ENCODE measurements at places on chromosomes 1 and 21.
A peak's percentile ranks its signal among the peaks of the same experiment; 100 is the strongest.

DNA sequence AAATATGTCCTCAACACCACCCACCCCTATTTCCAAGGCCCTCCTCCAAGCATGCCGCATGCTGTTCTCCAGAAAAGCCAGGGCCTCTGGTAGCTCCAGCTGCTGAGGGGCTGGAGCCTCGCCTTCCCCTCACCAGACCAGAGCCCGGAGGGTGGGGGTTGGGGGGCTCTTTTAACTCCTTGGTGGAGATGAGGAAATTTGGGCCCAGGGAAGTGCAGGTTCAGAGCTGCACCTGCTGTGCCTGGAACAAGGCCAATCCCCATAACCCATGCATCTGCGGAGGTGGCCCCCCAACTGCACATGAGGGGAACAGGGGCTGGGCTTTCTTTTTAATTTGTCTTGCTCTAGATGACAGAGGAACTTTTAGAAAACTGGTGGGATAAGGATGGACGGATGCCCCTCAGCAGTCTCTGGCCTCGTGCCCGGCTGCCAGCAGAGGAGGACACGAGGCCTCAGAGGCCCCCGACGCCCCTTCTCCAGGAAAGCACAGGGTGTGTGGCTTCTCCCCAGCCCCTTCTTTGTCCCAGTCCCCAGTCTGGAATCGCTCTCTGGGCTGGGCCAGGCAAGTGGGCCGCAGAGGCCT, 550 bp upstream of the SELENON start:
- DNase-seq, result no peak

DNA sequence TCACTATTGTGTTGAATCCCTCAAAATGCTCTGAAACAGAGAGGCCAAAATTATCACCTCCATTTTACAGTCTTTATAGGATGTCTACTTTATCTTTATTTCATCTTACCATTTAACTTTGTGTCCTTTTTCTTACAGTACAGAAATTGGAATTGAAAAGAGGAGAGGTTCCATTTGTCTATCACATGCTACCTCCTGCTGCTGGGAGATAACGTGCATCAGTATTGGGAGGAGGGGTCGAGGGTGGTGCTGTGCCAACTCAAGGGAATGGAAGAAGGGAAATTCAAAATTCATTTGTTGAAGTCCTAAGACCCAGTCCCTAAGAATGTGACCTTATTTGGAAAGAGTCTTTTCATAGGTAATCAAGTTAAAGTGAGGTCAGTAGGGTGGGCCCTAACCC, 85.3 kb downstream of the HHIPL2 start:
- DNase-seq, result no peak

DNA sequence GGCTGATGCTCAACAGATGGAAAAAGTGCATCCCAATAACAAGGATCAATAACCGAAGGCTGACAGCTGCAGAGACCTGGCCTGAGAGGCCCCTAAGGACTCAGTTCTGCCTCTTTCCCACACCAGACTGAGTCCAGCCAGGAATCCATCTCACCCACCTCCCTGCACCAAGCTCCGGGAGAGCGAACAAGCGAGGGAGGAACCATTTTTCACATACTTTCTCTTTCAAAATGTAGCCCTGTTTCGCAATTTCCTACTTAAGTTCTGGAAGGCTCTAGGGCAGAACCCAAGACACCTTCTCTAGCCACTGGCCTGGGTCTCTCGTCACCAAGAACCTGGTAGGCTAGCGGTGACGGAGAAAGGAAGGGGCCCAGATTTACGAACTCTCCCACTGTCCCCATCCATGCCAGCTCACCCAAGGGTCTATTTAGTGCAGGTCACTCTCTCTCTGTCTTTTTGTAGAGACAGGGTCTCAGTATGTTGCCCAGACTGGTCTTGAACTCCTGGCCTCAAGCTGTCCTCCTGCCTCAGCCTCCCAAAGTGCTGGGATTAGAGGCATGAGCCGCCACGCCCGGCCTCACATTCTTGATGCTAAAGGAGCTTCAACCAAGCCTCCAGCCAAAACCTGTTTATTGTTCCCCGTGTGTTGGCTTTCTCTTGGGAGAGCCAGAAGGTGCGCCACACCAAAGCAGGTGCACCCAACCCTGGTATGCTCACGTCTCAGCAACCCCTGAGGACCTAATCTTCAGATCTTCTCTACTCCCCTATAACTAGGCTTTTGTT, 10.9 kb upstream of the GNL2 start:
- no peak for DNase-seq

- peak; percentile 33 for DNase-seq
Observed at GRCh38 chr1:219385787-219386427, 212.2 kb downstream of the LYPLAL1 start.

DNA sequence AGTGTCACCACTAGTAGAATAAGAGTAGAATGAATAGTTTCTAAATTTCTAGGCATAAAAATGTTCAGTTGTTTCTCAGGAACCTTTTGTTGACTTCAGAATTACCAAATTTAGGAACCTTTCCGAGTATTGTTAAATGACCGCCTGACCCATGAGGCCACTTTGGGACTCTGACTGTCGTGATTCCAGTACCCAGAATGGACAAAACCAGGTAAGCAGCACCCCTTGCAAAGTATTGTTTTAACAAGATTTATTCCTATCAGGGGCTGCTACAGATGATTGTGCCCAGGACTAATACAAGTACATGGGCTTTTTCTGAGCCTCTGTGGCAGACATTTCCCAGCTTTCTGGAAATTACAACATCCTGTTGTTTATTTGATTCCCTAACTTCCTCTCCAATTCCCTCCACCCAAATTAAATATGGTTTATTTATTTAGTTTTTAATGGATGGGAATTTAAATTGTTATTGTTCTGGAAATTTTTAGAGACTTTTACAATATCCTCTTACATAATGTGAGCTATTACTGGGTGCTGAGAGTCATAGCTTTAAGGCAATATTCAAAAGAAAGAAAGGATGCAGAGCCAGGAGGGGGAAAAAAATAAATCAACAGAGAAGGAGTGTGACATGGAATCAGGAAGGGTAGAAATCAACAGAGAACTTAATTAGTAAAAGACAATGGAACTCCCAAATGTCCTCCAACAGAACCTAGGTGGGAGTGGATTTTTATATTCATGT, 37.4 kb upstream of the NTPCR start:
- no peak for DNase-seq

DNA sequence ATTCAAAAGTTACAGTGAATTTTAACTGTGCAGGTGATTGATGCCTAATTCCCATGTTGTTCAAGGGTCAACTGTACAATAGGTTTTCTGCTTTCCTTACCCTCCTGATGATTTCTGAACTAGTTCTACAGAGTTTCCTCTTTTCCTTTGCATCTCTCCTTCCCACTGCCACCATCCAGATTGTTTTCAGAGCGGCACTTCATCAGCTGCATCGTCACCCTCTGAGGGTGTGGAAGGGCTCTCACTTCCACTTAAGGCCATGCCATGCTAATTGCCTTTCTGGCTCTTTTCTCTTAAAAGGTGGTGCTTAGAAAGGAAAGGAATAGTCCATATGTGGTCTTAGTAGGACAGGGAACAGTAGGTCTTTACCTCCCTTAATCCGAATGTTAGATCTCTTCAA, 39.1 kb downstream of the DISC1 start:
- no peak for DNase-seq

- no peak for DNase-seq
Observed at GRCh38 chr1:34759503-34760357, at the start of gene GJB4. Gene GJB4, plus strand, starts transcription at chr1:34759740. Its CDS starts 1,515 bp downstream, at chr1:34761255.

DNA sequence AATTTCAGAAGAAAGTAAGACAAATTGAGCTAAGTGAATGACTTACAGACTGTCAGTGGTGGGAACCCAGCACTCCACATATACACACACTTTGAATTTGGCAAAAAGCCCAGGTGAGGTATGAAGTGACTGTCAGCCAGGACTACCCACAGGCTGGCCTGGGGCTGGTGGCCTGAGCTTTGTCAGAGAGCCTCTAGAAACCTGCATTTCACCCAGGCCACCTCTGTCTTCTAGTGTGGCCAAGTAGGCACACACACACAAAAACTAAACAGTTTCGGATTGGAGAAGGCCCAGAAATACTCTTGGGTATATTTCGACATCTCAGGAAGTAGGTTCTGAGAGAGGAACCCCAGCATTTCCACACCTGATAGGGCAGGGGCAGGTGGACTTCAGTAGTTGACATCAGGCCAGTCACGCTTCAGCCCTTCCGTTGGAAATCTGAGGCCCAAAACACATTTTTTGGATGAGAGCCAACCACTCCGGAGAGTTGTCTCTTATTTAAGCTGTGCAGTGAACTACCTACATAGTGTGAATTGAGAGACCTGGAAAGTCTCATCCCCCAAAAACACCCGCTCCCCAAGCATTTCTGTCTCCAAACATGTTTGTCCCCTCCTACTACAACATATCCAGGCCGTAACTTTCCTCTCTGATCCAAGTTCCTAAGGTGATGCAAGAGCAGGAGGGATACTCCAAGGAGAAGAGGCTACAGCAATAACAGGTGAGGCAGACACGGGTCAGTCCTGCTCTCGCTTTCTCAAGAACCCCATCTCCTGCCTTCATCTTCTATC, 167.2 kb upstream of the PROX1 start:
- no peak for DNase-seq

DNA sequence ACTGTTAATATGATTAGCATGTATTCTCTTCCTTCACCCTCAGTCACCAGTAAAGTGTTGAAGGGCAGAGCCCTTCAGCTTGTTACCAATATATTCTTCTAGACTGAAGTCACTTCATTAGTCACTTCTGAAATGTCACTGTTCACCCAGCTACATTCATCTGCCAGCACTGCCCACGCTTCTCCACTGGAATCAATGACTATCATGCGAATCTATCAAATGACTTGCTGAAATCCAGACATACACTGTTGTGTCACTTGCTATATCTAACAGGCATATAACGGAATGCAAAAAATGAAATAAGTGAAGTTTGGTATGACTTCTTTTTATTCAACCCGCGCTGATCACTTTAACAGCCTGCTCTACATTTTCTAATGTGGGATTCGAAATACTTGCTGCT, 16.1 kb downstream of the FH start:
- DNase-seq, result no peak

- DNase-seq, result no peak
Observed at GRCh38 chr1:208213786-208214185, 30.4 kb downstream of the PLXNA2 start.

GRCh38 chr1:2104621-2105427, 54.6 kb downstream of the PRKCZ start:
- DNase-seq, result no peak

GRCh38 chr1:164754088-164754600, 195.2 kb downstream of the PBX1 start:
- no peak for DNase-seq

DNA sequence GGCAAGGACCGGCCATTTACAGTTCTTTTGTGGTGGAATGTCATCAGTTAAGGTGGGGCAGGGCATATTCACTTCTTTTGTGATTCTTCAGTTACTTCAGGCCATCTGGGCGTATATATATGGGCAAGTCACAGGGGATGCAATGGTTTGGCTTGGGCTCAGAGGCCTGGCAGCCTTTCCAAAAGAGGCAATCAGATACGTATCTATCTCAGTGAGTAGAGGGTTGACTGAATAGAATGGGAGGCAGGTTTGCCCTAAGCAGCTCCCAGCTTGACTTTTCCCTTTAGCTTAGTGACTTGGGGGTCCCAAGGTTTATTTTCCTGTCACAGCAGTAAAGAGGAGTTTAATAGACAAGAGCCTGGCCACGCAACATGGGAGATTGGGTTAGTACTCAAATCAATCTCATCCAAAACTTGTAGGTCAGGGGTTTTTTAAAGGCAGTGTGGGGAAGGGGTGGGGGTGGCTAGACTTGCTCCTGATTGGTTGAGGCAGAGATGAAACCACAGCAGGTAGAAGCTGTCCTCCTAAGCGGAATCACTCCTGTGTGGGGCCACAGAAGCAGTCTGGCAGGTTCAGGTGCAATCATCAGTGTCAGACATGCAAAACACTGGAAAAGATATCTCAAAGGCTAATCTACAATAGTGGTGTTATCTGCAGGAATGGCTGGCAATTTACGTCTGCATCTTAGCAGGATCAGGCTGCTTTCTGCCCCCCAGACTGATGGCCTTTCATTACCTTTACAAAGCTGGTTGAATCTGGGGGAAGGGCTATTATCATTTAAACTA, 112.9 kb downstream of the TLR5 start:
- no peak for DNase-seq

DNA sequence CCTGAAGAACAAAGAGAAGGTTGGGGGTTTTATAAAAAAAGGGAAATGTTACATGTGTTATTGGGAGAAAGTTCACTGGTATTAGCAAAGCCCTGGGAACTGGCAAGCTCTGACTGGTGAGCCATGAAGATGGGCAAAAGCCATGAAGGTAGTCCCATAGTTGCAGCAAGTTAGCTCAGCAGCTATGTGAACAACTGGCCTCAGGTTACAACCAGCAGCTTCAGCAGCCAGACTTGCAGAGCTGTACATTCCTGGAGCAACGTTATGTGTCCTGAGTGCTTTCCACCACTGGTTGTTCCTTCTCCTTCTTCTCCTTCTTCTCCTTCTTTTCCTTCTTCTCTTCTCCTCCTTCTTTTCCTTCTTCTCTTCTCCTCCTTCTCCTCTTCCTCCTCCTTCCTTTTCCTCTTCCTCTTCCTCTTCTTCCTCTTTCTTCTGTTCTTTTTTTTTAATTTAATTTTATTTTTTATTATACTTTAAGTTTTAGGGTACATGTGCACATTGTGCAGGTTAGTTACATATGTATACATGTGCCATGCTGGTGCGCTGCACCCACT, 56.1 kb upstream of the TLR5 start:
- no peak for DNase-seq

- peak; percentile 6 for DNase-seq
Observed at GRCh38 chr21:41715649-41716281, 51.1 kb downstream of the RIPK4 start.

DNA sequence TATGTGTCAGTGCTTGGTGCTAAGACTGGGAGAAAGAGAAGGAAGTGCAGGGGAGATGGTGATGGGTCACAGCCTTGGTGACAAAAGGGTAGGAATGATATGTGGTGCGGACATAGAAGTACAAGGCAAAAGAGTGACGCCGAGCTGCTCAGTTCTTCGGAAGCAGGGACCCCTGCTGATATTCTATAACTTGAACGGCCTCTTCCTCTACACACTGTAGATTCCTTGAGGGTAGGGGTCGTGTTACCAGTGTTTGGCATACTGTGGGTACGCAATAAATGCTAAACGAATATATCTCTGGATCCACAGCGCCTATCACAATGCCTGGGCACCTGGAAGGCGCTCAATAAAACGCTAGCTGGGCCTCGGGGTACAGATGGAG, 488 bp downstream of the DBT start:
- DNase-seq, result no peak

DNA sequence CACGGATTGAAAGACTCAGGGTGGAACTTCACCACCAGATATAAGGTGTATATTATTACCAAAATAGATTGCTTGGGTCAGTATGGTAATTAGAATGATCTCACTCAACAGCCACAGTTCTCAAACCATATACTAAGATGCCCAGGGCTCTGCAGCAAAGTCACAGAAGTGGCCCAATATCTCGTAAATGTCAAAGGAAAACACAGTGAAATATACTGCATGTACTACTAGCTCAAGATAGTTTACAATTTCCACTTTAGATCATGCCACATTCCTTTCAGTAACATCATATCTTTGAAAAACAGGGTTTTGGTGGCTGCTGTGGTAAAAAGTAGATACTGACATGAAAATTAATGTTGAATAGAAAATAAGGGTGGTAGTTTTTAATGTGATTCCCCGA, 180.3 kb upstream of the ATP1B1 start:
- DNase-seq, result no peak

All from T1000 (cell line).